ENCODE measurements at places on chromosomes 12 and 14.

DNA sequence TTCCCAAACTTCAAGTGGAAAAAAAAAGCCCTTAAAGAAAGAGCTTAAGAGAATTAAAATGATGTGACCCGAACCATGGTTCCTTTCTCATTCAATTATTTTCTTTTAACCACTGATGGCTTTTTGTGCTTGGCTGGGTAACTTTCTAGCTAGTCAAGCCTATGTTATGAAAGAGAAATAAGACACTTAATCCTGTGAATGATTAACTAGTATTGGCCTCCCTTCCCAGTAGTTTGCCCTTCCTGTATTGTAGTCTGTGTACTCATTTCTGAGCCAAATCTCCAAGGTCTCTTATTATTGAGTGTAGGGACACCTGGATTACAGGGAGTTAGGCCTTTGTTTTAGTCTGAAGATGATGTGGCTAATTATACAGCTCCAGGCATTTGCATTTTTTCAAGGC is 353.0 kb downstream of the RAD51B start:
- no peak for DNase-seq

GRCh38 chr12:116689521-116689920 is 48.3 kb downstream of the SPRING1 start:
- DNase-seq: no peak

DNA sequence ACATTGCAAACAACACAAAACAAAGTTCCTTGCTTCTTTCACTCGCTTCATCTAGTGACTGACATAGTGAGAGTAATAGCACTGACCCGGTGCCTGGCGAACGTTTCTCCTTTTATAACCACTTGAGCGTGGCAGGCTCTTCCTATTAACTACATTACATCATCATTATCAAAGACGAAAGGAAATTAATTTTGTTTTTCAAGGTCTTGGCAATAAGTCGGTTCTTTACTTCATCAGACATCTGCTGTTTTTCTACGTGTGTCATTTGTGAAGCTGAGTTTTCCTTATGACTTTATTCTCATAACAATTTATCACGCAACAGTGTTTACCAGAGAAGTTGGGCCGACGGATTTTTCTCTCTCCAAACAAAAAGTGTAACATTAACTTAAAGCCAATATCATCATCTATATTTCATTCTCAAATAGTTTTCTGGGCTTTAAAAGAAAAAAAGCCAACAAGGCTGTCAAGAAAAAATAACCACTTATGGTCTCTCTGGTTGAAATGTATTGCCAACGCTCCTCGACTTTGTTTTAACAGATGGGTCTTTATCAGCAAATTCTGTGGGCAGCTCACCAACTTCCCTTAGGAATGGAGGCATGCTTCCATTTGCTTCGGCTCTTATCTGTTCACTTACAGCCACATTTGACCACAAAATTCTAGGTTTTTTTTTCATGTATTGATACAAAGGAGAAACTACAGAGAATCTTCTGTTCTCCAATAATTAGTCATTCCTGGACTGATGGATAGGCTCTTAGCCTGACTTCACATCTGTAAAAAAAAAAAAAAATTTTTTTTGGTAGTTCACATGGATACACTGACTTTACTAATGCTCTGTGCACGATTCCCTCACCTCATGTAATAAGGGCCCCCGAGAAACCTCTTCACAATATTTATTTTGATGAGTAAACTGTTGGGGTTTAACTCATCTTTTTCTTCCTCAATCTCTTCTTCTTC is 97.1 kb upstream of the CDKN3 start:
- DNase-seq: no peak

- DNase-seq: no peak
These were observed 24.4 kb downstream of the SLC8B1 start for GRCh38 chr12:113310489-113310888.

GRCh38 chr12:120119271-120119973 is 2.9 kb upstream of the RAB35 start:
- no peak for DNase-seq

DNA sequence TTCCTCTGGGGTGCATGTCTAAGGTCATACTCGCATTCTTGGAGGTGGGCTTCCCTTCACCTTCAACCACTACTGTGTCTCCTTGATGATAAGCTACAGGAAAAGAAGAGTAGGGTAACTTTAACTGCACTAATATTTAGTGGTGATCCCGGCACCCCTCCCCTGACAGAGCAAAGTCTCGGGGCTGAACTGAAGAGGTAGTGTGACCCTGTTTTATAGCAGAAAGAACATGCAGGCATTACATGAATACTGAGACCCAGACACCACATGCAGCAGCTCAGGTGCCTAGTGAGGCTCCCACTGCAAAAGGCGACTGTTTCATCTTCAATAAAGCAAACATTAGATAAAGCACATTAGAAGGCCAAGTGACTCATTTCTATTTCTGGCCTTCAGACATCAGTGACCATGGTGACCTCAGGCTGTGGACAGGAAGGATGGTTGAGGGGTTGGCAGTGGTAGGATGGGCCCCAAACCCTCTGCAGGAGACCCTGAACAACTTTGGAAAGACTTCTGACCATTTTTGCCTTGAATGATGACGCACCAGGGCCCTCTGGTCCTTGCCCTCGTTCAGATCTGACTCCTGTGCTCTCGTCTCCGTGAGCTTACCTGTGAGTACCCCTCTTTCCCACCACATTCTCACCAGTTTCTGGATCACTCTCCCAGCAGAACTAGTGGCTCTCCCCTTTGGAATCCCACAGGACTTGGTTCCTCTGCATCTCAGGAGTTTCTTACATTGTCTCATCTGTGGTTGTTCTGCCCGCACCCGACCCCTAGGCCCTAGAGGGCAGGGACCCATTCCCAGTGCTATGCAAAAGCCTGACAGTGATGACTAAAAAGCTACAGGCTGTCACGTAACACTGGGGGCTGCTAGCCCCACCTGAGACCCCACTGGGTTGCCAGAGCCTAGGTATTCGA is 23.8 kb upstream of the JPH4 start:
- no peak for DNase-seq

- no peak for DNase-seq
These were observed 26.0 kb downstream of the MYBPC1 start for GRCh38 chr12:101620762-101621133.

GRCh38 chr12:110744601-110745264 is 2.0 kb upstream of the PPP1CC start:
- no peak for DNase-seq

DNA sequence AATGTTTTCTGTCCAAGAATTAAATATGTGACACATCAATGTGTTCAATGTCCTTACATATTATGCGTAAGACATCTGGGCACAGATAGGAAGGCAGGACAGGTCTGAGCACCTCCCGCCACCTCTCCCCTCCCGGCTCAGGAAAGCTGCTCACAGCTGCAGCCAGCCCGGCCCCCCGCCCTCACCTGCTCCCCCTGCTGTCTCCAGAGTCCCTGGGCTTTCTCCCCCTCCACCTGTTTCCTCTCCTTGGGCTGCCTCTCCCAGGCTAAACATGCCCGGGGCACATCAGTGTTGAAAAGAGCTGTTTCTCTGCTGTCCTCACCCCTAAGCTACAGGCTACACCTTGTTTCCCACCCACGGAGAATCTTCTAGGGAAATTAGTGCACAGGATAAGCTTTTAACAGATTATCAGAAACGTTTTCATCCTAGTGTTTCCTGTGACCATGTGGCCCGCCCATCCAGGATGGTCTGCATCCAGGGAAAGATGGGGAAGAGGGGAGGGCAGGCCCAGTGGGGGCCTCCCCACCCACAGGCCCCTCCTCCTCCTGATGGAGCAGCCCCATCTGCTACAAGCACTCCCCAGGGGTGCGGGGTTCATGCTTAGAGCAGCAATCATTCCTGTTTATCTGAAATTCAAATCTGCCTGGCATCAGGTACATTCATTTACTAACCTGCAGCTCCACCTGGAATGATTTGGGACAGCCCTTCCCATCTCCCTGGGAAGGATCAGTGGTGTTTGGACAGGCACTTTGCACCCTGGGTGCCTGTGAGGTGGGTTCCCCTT is 273.8 kb upstream of the SFSWAP start:
- no peak for DNase-seq

- no peak for DNase-seq
These were observed 9.7 kb downstream of the SP1 start for GRCh38 chr12:53389702-53390101.

GRCh38 chr14:103854822-103855733 is 7.7 kb upstream of the PPP1R13B start:
- DNase-seq: no peak

DNA sequence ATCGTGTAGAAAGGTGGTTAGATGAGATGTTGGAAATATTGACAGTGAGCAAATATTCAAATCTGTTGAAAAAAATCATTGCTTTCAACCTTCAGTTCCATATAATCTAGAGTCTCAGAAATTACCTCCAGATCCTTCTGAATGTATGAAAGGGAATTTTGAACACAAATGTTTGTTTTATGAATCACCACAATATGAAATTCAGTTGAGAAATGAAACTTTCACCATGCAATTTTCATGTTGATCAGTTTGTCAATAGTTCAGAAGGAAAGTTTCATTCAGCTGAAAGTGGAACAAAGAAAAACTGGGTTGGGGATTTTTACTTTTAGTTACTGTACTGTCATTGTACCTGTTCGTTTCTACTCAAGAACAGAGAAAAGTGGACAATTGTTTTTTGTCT is 953.6 kb downstream of the SLC6A15 start:
- DNase-seq: no peak
